ENCODE measurements at places on chromosomes 2 and 18.

- no peak for DNase-seq
These were observed 46.4 kb upstream of the PMAIP1 start for GRCh38 chr18:59853380-59853779.

DNA sequence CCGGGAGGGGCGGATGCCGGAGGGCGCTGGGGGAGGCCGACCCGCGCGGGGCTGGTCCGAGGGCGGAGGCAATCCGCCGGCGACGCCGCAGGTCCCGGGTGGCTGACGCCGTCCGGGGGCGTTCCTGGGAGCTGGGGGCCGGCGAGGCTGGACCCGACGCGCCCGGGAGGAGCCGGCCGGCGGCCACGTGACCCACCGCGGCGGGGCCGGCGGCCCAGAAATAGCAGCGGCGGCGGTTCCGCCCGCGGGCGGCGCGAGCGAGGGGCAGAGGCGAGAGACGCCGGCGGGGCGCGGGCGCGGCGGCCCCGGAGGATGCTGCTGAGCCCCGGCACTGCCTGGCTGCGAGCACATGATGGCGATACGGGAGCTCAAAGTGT is at the start of gene RAB31:
RAB31 (plus strand) TSS at position 245 of the 377 bp plus-strand sequence; CDS start at position 350, 105 bp downstream.
- DNase-seq, result peak; percentile 94

GRCh38 chr18:46071653-46072375 is at the start of gene PSTPIP2:
PSTPIP2 (minus strand) TSS chr18:46072260; CDS start chr18:46072188, 72 bp downstream.
- DNase-seq, result peak; percentile 88

- no peak for DNase-seq
These were observed 138.0 kb downstream of the NEDD4L start for GRCh38 chr18:58181988-58182387.

DNA sequence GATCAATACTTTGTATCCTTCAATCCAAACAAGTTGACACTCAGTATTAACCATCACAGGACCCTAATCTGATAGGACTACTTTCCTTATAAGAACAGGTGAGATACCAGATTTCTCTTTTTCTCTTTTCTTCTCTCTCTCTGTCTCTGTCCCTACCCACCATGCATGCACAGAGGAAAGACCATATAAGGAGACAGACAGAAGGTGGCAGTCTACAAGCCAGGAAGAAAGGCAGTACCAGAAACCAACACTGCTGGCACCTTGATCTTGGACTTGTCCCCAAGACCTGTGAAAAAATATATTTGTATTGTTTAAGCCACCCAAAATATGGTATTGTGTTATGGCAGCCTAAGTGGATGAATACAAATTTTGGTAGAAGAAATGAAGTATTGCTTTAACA is 156.2 kb upstream of the KCNH7 start:
- DNase-seq, result no peak

DNA sequence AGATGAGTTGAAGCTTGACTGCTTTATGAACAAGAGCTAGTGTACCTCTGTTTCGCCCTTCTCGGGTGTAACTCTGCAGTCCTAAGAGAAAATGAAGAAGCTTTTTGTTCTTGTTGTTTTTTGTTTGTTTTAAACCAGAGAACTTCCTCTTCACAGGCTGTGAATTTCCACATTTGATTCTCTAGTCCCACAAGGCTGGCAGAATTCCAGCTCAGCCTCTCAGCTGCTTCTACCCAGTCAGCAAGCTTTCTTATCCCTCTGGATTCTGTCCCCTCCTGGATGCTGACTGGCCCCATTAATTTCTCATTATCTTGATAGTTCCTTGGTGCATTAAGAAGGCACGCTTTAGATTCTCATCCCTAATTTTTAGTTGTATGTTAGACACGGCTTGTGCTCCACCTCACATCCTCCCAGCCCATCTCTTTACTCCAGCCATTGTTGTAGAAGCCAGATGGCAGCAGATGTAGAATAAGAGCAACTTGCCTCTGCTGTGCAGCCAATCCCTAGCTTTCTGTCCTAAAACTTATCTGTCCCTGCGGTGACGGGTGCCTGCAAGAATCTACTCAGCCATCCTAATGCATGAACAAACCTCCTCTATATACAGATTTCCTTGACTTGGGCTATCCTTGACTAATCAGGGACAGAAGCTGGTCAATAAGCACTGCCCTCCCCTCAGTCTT is 12.3 kb upstream of the RESP18 start:
- peak; percentile 19 for DNase-seq

GRCh38 chr2:26268213-26268612 is 23.5 kb downstream of the HADHB start:
- peak; percentile 48 for DNase-seq

DNA sequence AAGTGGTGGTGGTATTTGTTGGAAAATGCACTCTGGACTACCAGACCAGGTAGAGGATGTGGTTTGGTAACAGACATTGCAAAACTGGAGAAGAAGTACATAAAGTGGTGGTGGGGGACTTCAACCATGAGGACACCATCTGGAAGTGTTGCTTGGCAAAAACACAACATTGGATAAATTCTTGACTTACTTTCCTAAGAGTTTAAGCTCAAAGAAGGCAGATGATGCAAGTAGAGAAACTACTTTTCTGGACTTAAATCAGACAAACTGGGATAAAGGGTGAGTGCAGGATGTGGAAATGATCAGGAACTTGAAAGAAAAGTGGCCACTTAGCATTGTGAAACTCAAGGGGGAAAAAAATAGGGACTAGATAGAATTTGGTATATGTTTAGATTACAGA is 487.4 kb downstream of the ZEB2 start:
- peak; percentile 1 for DNase-seq

- DNase-seq, result no peak
These were observed 70.2 kb upstream of the RAPH1 start for GRCh38 chr2:203605302-203605701.

- no peak for DNase-seq
These were observed 404.2 kb downstream of the STK39 start for GRCh38 chr2:167843217-167843616.
